CD8-positive, alpha-beta memory T cell (primary cell): ENCODE measurements at places on chromosomes 2 and 18. TPM values are rescaled to one million over a fixed set of nuclear protein-coding genes. Genes with fewer than 3 reads are reported as not detected.

- peaks cover 26% of the 10 kb centered on the region for H3K36me3 ChIP-seq
- DNase-seq, result no peak
- H3K27ac ChIP-seq, result no peak overlapping the region
- H3K4me3 ChIP-seq, result no peak overlapping the region
- H3K4me1 ChIP-seq, result peaks cover 19% of the 10 kb centered on the region
These were observed 6.0 kb downstream of the HADHA start for GRCh38 chr2:26238311-26238958.

- no peak for DNase-seq
These were observed 325.4 kb upstream of the FIGN start for GRCh38 chr2:164061129-164061746.

- H3K27me3 ChIP-seq, result no peaks in the 10 kb centered on the region
- no peak overlapping the region for H3K27ac ChIP-seq
- H3K4me1 ChIP-seq, result no peaks in the 10 kb centered on the region
- no peak overlapping the region for H3K4me3 ChIP-seq
These were observed 306.7 kb upstream of the SLC8A1 start for GRCh38 chr2:40758401-40759155.

GRCh38 chr2:125644257-125644656 is 1011.7 kb upstream of the GYPC start:
- no peak overlapping the region for H3K27ac ChIP-seq
- H3K4me1 ChIP-seq, result no peaks in the 10 kb centered on the region
- H3K27me3 ChIP-seq, result no peaks in the 10 kb centered on the region
- H3K36me3 ChIP-seq, result no peaks in the 10 kb centered on the region

- H3K4me1 ChIP-seq, result no peaks in the 10 kb centered on the region
- no peaks in the 10 kb centered on the region for H3K36me3 ChIP-seq
- H3K27ac ChIP-seq, result no peak overlapping the region
- no peak for DNase-seq
These were observed 51.1 kb downstream of the MYO5B start for GRCh38 chr18:50143886-50144285.

DNA sequence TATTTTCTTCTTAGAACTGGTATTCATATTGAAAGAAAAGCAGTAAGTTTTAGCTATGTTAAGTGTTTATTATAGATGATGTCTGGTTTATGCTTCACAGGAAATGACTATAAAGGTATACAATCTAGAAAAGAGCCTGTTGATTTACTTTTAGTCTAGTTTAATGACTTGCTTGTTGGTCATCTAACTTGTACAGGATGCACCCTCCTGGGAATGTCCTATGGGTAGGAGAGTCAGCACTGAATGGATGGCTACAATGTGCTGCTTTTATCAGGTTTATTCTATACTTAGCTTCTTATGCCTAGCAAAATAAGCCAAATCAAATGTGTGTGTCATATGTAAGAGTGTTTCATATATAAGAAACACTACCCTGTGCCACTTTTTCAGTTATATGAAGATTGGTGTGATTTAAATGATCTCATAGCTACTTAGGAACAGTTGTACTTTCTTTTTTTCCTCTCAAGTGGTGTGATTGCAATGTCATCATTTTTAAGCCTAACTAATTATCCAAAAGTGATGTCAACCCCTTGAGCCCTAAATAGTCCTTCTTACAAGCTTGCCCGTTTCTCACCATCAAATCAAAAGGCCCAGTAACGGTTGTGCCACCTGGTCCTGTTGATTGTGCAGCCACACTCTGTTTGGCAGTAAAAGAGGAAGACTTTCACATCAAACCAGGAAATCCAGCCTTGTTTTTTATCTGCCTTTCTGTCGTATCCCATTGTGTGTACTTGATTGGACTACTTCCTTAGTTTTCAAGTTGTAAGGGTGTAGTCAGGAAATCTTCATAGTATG is 176.0 kb downstream of the DIS3L2 start:
- H3K36me3 ChIP-seq, result no peaks in the 10 kb centered on the region
- H3K4me1 ChIP-seq, result peaks cover 22% of the 10 kb centered on the region
- no peak overlapping the region for H3K4me3 ChIP-seq
- no peak overlapping the region for H3K27ac ChIP-seq

GRCh38 chr2:11093467-11093866 is 61.8 kb upstream of the SLC66A3 start:
- no peaks in the 10 kb centered on the region for H3K4me1 ChIP-seq
- no peak overlapping the region for H3K27ac ChIP-seq
- no peaks in the 10 kb centered on the region for H3K36me3 ChIP-seq
- no peak overlapping the region for H3K4me3 ChIP-seq

- no peaks in the 10 kb centered on the region for H3K27me3 ChIP-seq
- no peaks in the 10 kb centered on the region for H3K4me1 ChIP-seq
- H3K4me3 ChIP-seq, result no peak overlapping the region
These were observed 309.9 kb downstream of the NDUFA10 start for GRCh38 chr2:239715202-239715601.

DNA sequence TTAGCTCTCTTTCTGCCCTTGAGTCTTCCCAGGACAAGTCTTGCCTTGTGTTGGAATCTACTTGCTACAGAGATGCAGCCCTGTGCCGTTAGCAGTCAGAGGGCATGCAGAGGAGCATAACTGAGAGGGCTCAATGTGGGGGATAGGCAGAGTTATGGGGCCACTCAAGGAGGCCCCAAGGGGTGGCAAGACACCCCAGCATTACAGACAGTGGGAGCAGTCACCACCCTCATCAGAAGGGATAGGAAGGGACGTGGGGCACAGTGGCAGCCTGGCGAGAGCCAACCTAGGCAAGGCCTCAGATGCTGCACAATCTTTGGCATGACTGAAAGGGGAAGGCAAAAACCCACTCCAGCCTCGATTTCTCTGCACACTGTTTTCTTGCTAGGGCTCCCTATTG is 169.1 kb downstream of the TMEM18 start:
- H3K4me3 ChIP-seq, result no peak overlapping the region
- DNase-seq, result no peak
- no peaks in the 10 kb centered on the region for H3K36me3 ChIP-seq
- no peaks in the 10 kb centered on the region for H3K27me3 ChIP-seq
- H3K27ac ChIP-seq, result no peak overlapping the region

- no peak for DNase-seq
- peaks cover 34% of the 10 kb centered on the region for H3K4me1 ChIP-seq
- H3K27me3 ChIP-seq, result no peaks in the 10 kb centered on the region
- no peak overlapping the region for H3K4me3 ChIP-seq
- H3K36me3 ChIP-seq, result no peaks in the 10 kb centered on the region
These were observed 23.9 kb upstream of the STK17B start for GRCh38 chr2:196195302-196195701.

DNA sequence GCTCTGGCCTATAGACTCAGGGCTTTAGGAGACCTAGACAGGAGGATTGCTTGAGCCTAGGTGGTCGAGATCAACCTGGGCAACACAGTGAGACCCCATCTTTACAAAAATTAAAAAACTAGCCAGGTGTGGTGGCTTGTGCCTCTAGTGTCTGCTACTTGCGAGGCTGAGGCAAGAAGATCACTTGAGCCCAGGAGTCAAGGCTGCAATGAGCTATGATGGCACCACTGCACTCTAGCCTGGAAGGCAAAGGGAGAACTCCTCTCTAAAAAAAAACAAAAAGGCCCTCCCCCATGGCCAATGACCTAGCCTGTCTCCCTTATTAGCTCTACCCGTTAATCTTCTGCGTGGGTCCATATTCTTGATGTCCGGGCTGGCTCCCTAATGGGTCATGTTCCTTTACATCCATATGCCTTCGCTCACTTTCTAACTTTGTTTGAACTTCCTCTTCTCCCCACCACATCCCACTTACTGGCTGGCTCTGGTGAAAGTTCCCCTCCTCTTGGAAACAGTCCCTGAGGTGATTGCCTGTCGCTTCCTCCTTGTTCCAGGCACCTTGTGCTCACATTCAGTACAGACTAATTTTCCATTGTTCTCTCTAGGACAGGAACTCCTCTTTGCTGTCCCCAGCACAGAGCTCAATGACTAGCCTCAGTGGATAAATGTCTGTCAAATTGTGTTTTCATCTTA is 103.0 kb downstream of the AFF3 start:
- H3K27ac ChIP-seq, result no peak overlapping the region
- no peaks in the 10 kb centered on the region for H3K36me3 ChIP-seq
- no peak overlapping the region for H3K4me3 ChIP-seq
- DNase-seq, result no peak

DNA sequence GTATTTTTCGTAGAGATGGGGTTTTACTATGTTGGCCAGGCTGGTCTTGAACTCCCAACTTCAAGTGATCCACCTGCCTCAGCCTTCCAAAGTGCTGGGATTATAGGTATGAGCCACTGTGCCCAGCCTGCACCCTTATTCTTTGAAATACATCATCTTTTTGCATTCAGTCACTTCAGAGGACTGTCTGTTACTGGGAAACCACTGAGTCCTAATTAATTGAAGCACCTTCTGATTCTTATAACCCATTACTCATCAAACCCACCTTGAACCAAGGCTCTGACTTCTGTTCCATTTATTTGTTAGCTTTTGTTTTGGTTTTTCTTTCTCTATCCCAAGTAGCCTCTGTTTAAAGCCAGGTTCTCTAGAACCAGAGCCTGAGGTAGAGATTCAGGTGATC is 49.6 kb downstream of the CPO start:
- H3K36me3 ChIP-seq, result no peaks in the 10 kb centered on the region
- peaks cover 9% of the 10 kb centered on the region for H3K4me1 ChIP-seq
- no peak overlapping the region for H3K4me3 ChIP-seq
- no peak overlapping the region for H3K27ac ChIP-seq
- DNase-seq, result no peak

GRCh38 chr2:133581010-133581760 is 12.9 kb upstream of the NCKAP5 start:
- H3K36me3 ChIP-seq, result no peaks in the 10 kb centered on the region
- no peak for DNase-seq
- H3K4me1 ChIP-seq, result no peaks in the 10 kb centered on the region
- no peaks in the 10 kb centered on the region for H3K27me3 ChIP-seq

DNA sequence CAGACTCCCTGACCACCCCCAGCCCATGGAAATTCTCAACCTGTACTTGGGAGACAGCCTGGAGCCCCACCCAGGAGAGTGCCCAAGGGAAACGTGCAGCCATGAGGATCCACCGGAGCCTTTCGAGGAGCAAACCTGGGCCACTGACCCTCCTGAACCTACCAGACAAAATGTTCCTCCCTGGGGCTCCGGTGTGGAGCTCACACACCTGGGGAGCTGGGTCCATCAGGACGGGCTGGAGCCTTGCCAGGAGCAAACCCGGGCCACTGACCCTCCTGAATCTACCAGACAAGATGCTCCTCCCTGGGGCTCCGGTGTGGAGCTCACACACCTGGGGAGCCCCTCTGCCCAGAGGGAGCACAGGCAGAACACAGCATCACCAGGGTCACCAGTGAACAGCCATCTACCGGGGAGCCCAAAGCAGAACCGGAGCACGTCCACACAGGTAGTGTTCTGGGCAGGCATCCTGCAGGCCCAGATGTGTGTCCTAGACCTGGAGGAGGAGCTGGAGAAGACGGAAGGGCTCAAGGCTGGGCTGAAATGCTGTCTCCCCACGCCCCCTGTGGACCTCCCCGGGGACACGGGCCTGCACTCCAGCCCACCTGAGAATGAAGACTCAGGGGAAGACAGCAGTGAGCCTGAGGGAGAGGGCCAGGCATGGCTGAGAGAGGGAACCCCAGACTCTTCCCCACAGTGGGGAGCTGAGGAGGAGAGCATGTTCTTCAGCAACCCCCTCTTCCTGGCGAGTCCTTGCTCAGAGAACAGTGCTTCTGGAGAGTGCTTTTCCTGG is 8.9 kb downstream of the PSD4 start:
- peaks cover 94% of the 10 kb centered on the region for H3K4me1 ChIP-seq
- H3K36me3 ChIP-seq, result peaks cover 38% of the 10 kb centered on the region
- no peak for DNase-seq
- H3K27me3 ChIP-seq, result no peaks in the 10 kb centered on the region
- H3K27ac ChIP-seq, result no peak overlapping the region

- H3K36me3 ChIP-seq, result no peaks in the 10 kb centered on the region
- H3K27ac ChIP-seq, result no peak overlapping the region
- no peaks in the 10 kb centered on the region for H3K27me3 ChIP-seq
- DNase-seq, result no peak
- no peaks in the 10 kb centered on the region for H3K4me1 ChIP-seq
These were observed 968.5 kb downstream of the LRP1B start for GRCh38 chr2:141162314-141162713.

DNA sequence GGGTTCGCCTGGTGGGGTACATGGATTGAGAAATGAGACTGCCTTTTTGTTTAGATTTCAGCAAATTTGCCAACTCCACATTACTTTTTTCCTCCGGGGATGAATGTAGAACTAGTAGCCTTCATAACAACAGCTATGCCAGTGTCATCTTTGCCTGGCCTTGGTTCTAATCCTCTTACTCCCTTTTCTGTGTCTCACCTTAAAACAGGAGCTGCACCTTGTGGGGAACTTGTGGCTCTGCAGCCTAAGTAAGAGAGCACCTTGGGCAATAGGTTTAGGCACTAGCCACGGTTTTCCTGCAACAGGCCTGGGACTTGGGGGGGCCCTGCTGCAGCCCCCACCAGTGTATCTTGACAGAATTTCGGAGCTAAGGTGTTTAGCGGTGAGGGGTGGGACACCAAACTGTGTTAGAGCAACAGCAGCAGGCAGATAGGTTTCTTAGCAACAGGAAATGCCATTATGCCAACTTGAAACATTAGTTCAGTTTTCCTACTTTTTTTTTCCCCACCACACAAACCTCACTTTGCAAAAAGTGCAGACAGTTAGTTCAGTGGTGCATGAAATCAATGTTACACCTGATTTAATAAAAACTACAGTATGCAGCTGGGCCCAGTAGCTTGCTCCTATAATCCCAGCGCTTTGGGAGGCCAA is 173.7 kb downstream of the PRKCE start:
- no peaks in the 10 kb centered on the region for H3K36me3 ChIP-seq
- no peak overlapping the region for H3K27ac ChIP-seq
- no peak overlapping the region for H3K4me3 ChIP-seq
- DNase-seq, result no peak
- no peaks in the 10 kb centered on the region for H3K27me3 ChIP-seq

- no peaks in the 10 kb centered on the region for H3K4me1 ChIP-seq
- H3K4me3 ChIP-seq, result no peak overlapping the region
- no peaks in the 10 kb centered on the region for H3K27me3 ChIP-seq
- H3K27ac ChIP-seq, result no peak overlapping the region
- no peaks in the 10 kb centered on the region for H3K36me3 ChIP-seq
These were observed 32.7 kb downstream of the YPEL5 start for GRCh38 chr2:30179536-30179935.

LRRC30 gene
- total RNA-seq, result not detected

SAG gene
- total RNA-seq, result not detected

C2orf72 gene
- not detected for total RNA-seq

IL18R1 gene
- 17.9 TPM for total RNA-seq

CNGA3 gene
- total RNA-seq, result not detected

DNMT3A gene
- 80.7 TPM for total RNA-seq

TCF7L1 gene
- not detected for total RNA-seq

QPCT gene
- total RNA-seq, result 4.2 TPM

GDF7 gene
- not detected for total RNA-seq

DSG3 gene
- total RNA-seq, result not detected
